ENCODE measurements at places on chromosomes 11 and 22. TPM values are rescaled to one million over a fixed set of nuclear protein-coding genes. Genes with fewer than 3 reads are reported as not detected.

UFD1 gene
- 33.0 TPM for total RNA-seq

GPR83 gene
- not detected for total RNA-seq

APLNR gene
- total RNA-seq = 0.38 TPM

UBQLNL gene
- not detected for total RNA-seq

SC5D gene
- 60.5 TPM for total RNA-seq

SERPING1 gene
- 20.2 TPM for total RNA-seq

DNA sequence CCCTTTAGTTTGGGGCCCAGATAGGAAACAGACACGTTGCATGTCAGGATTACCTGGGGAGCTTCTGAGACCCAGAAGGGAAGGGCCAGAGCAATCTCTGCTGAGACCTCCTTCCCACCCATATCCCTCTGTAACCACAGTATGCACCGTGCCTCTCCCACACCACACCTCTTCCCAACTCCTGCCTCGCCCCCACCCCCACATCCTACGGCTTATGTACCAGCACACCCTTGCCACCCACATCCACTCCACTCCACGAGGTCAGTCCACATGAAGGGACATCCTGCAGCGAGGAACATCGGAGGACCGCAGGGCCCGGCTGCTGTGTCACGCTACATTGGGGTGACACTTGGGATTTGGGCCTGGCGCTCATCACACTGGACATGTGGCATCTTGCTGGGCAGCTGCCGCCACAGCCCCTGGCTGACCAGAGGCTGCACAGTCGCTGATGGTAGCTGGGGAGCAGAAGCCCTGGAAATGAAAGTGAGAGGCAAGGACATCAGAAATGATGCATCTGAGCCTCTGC is 118.3 kb upstream of the LMO1 start:
- H3K27ac ChIP-seq = no peak overlapping the region
- no peak for DNase-seq
- H3K4me3 ChIP-seq = no peak overlapping the region
- no peaks in the 10 kb centered on the region for H3K4me1 ChIP-seq
- H3K36me3 ChIP-seq = no peaks in the 10 kb centered on the region

DNA sequence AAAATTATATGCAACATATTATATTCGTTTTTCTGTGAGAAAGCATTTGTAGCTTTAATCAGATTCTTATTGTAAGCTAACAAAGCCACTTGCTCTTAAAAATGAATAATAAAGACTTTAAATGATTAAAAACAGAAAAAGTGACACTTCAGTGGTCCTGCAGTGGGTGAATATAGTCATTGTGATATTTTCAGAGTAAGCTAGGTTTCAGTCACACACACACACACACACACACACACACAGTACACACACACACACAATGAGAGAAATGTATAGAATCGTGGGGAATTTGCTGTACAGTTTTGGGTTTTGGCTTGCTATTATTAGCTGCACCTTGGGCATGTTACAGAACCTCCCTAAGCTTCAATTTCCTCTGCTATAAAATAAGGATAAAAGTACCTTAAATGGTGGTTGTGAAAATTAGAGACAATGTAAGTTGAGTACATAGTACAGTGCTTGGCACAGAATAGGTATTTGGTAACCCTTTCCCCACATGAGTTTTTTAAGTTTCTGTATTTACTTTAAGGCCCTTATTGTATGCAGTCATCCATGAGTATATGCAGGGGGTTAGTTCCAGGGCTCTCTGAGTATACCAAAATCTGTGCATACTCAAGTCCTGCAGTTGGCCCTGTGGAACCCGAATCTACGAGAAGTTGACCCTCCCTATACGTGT is 39.8 kb downstream of the CSTPP1 start:
- no peak overlapping the region for H3K4me3 ChIP-seq
- H3K27ac ChIP-seq = no peak overlapping the region
- H3K27me3 ChIP-seq = no peaks in the 10 kb centered on the region

- no peak overlapping the region for H3K4me3 ChIP-seq
- H3K27me3 ChIP-seq = no peaks in the 10 kb centered on the region
- no peaks in the 10 kb centered on the region for H3K36me3 ChIP-seq
- H3K27ac ChIP-seq = no peak overlapping the region
Measured at GRCh38 chr11:34311126-34311525, 46.7 kb downstream of the ABTB2 start.

GRCh38 chr11:14342906-14343305 is 16.1 kb downstream of the RRAS2 start:
- H3K4me1 ChIP-seq = no peaks in the 10 kb centered on the region
- DNase-seq = no peak
- no peak overlapping the region for H3K27ac ChIP-seq
- no peak overlapping the region for H3K4me3 ChIP-seq

GRCh38 chr11:61110255-61111049 is 8.2 kb downstream of the CD5 start:
- no peaks in the 10 kb centered on the region for H3K36me3 ChIP-seq
- no peak for DNase-seq
- no peaks in the 10 kb centered on the region for H3K27me3 ChIP-seq
- H3K4me3 ChIP-seq = no peak overlapping the region

DNA sequence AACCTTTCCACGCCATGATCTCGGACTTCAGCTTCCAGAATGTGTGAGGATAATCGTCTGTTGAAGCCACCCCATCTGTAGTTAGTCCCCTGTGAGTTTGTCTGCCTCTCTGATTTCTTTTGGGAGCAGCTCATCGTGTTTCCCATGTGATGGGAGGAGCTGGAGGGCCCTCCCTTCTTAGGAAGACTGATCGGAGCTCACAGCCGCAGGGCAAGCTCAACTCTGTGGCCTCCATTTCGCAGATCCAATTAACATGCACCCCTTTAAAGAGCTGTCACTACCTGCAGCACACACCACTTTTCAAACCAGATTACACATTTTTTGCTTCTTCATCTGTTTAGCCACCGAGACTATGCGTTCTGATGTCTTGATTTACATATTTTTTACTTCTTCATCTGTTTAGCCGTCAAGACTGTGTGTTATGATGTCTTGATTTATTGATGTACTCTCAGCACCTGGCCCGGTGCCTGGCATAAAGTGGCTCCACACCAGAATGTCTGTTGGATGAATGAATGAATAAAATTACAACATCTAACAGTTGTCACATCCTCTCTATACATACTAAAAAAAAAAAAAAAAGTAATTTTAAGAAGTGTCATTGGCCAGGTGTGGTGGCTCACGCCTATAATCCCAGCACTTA is 14.9 kb upstream of the PPFIA1 start:
- no peaks in the 10 kb centered on the region for H3K27me3 ChIP-seq
- H3K36me3 ChIP-seq = no peaks in the 10 kb centered on the region
- H3K4me3 ChIP-seq = no peak overlapping the region
- no peak overlapping the region for H3K27ac ChIP-seq
- no peaks in the 10 kb centered on the region for H3K4me1 ChIP-seq

- no peak overlapping the region for H3K4me3 ChIP-seq
- no peak for DNase-seq
- H3K36me3 ChIP-seq = no peaks in the 10 kb centered on the region
- H3K27me3 ChIP-seq = peaks cover 28% of the 10 kb centered on the region
Measured at GRCh38 chr11:44880953-44881352, 69.7 kb downstream of the TP53I11 start.

DNA sequence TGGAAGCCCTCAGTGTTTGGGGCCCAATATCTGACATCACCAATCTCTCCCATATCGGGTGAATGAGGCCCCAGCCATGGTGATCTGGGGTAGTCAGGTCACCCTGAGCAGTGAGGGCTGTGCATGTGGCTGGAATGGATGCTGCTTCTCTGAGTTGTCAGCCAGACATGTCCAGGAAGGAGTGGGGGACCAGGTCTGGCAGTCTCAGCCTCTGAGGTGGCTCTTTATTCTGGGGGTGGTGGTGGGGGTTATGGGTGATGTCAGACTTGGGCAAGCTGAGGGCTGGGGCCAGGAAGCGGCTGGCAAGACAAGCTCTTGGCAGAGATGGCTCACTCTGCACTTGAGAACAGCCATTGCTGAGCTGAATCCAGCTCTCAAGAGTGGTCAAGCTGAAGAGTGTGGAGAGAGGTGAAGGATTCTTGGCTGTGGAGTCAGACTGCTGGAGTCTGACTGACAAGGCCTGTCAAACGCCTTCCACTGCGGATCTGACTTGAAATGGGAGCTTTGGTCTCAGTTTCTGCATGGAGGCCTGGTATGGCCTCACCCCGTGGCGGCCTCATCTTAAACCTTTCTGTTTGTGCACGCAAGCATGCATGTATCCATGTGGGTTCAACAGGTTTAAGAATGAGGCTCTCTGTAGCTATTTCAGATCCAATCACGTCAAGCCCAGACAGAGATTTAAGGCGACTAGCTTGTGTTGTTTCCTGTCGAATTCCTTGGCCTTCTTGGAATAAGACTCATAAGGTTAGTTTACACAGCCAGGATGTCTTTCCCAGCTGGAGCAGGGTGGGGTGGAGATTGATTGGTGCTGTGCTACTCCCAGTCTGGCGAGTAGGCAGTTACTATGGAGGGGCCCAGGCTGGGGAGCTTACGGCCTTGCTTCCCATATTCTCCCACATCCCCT is 83.9 kb upstream of the TIMP3 start:
- no peaks in the 10 kb centered on the region for H3K27me3 ChIP-seq
- no peak overlapping the region for H3K4me3 ChIP-seq
- peaks cover 32% of the 10 kb centered on the region for H3K4me1 ChIP-seq
- H3K27ac ChIP-seq = peak overlapping the region; percentile 40

DNA sequence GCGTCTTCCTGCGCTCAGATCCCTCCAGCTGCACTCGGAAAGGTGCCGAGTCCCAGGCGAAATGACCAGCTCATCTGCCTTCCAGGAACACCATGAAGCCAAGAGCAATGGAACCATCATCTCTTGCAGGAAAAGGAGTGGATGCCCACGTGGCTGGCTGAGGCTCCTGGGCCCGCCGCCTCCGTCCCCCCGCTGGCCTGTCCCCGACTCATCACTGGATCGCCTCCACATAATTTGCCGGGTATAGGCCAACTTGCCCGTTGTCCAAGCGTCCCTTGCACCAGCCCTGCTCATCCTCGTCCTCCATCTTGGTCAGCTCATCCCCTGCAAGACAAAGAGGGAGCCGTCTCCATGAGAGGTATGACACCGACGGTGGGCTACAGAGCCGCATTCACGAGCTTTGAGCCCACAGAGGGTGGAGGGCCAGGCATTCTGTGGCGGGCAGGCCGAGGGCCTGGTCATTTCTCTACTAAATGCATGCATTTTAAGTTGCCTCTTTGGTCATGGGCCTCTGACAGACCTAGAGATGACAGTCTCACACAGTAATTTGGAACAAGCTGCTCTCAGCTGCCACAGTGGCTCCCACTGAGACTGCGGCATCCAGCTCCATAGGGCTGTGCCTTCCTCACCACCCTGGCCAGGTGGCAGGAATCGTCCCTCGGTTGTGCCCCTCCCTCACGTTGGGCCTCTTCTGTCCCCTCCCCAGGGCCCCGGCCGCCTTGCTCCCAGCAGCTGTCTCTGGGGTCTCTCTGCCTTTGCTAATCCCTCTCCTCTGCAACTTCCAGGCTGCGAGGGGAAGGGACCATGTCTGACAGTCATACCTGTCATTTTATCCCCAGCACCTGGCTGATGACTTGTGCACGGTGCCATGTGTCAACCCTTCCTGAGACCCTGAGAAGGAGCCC is 14.3 kb upstream of the ARFGAP3 start:
- H3K4me3 ChIP-seq = no peak overlapping the region
- H3K36me3 ChIP-seq = peaks cover 12% of the 10 kb centered on the region
- H3K27me3 ChIP-seq = no peaks in the 10 kb centered on the region
- H3K27ac ChIP-seq = no peak overlapping the region
- no peak for DNase-seq

GRCh38 chr11:10358696-10359095 is 53.8 kb downstream of the ADM start:
- no peak for DNase-seq
- no peaks in the 10 kb centered on the region for H3K36me3 ChIP-seq
- H3K27ac ChIP-seq = no peak overlapping the region
- no peaks in the 10 kb centered on the region for H3K4me1 ChIP-seq
- no peaks in the 10 kb centered on the region for H3K27me3 ChIP-seq

DNA sequence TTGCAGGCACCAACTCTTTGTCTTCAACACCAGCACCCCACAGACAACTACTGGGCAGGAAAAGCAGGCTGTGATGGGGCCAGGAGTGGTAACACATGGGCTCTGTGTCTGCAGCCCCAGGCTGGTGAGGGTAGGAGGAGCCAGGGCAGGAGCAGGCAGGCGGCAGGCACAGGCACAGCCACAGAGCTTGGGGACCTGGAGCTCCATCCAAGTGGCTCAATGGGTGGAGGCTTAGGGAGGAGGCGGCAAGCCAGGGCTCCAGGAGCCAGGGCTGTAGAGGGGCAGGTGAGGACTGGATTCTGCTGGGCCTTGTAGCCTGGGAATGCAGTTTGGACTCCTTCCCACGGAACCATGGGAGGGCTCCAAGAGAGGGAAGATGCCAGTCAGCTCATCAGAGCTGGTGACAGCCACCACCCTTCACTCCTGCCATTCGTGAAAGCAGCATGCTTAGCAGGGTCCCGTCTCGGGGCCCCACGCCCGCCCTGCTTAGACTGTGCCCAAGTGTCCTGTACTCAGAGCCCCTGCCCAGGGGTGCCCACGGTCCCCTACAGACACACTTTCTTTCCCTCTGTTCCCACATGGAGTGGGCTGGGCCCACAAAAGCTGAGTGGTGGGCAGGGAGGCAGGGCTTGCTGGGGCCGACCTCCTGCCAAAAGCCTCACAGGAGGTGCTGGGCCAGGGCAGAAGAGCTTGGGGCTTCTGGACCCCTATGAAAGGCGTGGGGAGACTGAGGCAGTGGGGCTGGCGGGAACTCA is 12.4 kb downstream of the TTC38 start:
- H3K27me3 ChIP-seq = no peaks in the 10 kb centered on the region
- peaks cover 100% of the 10 kb centered on the region for H3K36me3 ChIP-seq
- H3K27ac ChIP-seq = no peak overlapping the region
- H3K4me1 ChIP-seq = peaks cover 21% of the 10 kb centered on the region
- DNase-seq = no peak

All from esophagus squamous epithelium (tissue), 5 donors.